ENCODE measurements at places on chromosomes 11 and 22.

DNA sequence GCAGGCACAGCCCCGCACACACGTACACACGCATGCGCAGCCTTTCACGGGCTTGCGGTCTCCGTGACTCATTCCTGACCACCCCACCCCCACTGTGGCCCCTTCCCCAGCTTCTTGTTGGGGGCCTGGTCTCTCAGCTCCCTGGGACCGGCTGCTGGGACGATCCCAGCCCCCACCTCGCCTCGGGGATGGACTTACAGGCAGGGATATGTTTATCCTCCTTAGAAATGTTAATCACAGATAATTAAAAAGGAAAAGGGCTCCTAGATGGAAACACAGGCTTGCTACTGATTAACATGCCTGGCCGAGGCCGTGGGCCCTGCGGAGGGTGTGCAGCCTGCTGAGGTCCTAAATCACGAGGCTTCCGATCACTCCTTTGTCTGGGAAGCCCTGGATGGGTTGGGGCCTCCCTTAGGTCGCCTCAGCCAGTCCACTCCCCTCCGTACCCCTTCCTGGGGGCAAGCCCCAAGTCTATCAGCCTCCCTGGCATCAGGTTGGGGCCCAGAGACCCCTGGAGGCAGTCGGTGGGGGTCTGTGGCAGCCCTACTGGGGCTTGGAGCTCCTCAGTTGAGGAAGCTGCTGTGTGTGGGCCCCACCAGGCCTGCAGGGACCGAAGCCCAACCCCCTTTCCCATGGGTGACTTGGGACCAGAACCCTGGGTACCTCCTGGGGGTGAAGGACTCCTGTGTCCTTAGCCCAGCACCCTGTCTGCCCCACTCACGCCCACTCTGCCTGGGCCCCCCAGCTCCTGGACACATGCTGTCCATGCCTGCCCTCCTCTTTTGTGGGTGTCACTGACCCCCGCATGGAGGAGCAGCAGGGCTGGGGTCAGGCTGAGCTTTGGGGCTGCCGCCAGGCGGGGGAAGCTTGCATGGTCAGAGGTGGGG lies 20.6 kb downstream of the TSPAN4 start:
- DNase-seq = no peak

DNA sequence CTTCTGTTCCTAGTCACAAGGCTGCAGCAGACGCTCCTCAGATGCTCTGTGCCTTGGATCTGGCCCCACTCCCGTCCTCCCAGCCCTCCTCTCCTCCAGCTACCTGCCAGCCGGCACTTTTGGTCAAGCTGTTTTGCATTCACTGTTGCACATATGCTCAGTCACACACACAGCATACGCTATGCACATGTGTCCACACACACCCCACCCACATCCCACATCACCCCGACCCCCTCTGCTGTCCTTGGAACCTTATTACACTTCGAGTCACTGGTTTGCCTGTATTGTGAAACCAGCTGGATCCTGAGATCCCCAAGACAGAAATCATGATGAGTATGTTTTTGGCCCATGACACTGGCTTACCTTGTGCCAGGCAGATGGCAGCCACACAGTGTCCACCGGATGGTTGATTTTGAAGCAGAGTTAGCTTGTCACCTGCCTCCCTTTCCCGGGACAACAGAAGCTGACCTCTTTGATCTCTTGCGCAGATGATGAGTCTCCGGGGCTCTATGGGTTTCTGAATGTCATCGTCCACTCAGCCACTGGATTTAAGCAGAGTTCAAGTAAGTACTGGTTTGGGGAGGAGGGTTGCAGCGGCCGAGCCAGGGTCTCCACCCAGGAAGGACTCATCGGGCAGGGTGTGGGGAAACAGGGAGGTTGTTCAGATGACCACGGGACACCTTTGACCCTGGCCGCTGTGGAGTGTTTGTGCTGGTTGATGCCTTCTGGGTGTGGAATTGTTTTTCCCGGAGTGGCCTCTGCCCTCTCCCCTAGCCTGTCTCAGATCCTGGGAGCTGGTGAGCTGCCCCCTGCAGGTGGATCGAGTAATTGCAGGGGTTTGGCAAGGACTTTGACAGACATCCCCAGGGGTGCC lies 109.8 kb downstream of the BCR start:
- peak; percentile 32 for DNase-seq

DNA sequence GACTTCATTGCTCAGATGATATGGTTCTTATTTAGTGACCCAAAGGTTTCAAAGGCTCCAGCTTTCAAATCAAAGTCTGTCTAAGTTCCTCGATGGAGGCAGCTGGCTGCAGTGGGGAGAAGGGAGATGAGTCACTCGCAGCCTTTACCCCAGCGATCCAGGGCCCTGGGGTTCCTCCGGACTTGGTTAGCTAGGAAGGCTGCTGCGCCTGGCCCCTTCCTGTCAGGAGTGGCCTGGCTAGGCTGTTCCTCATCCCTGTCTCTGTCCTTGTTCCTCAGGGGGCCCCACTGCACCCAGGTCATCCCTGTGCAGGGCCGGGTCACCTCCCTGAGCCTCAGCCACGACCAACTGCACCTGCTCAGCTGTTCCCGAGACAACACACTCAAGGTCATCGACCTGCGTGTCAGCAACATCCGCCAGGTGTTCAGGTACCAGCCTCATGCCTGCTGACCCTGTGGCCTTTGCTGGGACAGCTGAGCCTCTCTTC lies 13.9 kb downstream of the ATG16L2 start:
- no peak for DNase-seq

DNA sequence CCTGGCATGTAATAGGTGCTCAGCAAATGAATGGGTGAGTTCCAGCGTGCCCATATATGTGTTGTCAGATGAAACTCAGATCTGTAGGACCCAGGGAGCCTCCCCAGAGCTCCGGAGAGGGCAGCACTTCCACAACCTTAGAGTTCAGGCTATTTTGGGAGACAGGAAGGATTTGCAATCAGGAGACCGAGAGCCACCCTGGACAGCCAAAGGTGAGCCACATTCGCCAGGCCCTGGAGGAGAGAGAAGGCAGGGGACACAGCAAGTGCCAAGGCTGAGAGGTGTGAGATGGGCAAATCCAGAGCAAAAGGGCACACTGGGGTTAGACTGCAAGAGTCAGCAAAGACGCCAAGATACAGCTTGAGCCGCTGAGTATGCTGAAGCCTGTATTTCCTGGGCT lies 66.4 kb downstream of the CD82 start:
- no peak for DNase-seq

DNA sequence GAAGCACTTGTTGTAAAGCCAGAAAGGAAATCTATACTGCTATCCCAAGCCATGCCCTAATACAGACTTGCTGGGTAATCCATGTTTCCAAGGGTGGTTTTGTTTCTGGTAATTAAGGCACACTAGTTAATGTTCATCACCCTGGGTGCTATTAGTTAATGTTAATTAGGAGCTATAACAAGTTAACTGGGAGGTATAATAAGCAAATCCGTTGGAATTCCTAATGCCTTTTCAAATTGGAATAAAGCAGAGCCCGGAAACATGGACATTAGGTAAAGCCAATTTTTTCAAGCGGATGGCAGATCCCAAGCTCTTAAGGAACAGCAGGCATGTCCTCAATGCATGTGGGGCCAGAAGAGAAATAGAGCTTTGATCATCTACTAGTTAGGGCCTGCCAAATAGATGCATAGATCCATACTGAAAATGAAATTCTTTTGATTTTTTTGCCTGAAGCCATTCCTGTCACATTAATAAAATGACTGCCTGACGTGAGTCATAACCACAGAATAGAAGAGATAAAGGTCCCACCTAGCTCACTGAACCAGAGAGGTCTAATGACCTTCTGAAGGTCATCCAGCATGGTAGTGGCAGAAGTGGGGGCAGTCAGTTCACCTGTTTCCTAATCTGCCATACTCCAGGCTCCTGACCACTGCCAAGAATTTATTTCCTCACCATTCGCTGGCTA lies 28.5 kb upstream of the CCDC34 start:
- no peak for DNase-seq

DNA sequence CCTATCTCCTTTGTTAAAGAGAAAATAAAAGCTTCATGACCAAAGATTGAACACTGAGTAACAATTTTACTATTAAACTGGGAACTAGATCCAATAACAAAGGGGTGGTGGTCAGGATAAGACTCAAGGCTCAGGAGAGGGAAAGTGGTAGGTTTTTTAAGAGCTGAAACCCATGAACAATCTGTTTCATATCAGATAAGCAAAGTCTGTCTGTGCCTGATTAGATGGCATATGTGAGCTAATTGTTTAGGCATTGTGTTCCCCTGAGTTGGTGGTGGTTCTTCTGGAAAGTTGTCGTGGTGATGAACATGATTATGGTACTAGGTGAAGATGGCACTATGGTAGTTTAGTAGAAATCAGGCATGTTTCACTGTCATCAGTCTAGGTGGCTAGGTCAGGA lies 24.4 kb downstream of the USP47 start:
- DNase-seq = no peak

DNA sequence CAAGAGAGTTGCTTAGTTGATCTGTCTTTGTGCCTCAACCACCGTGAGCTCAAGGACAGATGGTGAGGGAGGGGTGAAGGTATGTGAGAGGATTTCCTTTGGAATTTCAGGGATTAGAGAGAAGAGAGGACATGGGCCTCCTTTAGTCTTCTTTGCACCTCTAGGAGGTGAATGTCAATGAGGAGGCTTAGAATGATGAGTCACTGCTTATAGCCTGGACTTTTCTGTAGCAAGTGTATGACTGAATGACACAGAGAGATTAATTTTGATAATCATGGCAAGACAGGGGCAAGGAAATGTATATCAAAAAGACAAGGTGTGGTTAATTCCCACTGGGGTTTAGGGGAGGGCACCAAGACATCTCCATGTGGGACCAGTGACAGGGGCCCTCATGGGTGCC lies 947.3 kb upstream of the TENM4 start:
- DNase-seq = no peak

GRCh38 chr11:131867457-131868257 lies 497.2 kb downstream of the NTM start:
- no peak for DNase-seq

DNA sequence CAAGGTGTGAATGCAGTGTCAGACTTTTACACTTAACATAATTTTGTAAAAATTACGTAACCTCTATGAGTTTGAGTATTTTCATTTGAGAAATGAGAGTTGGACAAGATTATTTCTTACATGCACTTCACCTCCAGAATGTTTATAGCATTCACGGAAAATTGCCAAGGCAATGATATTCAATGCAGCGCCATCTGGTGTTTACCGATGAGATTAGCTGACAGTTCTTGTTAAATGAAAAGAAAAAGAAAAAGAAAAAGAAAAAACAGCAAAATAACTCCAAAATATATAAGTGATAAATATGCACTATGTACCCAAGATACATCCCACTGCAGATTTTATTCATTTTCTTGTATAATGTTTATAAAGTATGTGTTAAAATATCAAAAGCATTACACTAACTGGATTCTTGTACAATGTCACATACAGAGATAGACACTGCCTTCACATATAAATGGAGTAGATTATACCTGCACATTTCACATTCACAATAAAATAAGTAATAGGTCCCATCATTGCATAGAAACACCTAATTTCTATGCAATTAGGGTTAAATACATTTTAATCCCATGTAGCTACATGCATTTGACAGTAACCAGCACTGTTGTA lies 976.3 kb upstream of the FAT3 start:
- DNase-seq = no peak

- no peak for DNase-seq
These were observed 137.4 kb downstream of the NAV2 start for GRCh38 chr11:19849947-19850593.

DNA sequence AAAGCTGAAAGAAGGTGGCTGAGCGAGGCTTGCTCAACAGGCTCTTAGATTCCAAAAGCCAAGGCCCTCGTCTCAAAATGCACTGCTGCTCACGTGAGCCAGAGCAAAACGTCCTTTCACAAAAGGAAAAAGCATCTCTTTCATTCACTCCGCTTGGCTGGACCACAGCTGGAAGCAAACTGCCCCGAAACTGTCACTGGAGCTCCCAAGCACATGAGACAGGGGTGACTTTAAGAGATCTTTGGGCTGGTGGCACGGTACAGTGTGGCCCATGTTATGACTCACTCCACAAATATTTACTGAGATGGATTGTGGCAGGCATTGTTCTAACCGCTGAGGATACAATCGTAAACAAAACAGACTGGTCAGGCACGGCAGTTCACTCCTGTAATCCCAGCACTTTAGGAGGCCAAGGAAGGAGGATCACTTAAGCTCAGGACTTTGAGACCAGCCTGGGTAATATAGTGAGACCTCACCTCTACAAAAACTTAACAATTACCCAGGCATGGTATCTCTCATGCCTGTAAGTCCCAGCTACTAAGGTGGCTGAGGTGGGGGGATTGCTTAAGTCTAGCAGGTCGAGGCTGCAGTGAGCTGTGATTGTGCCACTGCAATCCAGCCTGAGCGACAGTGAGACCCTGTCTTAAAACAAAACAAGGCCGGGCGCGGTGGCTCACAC lies 3.6 kb downstream of the PLA2G6 start:
- no peak for DNase-seq

DNA sequence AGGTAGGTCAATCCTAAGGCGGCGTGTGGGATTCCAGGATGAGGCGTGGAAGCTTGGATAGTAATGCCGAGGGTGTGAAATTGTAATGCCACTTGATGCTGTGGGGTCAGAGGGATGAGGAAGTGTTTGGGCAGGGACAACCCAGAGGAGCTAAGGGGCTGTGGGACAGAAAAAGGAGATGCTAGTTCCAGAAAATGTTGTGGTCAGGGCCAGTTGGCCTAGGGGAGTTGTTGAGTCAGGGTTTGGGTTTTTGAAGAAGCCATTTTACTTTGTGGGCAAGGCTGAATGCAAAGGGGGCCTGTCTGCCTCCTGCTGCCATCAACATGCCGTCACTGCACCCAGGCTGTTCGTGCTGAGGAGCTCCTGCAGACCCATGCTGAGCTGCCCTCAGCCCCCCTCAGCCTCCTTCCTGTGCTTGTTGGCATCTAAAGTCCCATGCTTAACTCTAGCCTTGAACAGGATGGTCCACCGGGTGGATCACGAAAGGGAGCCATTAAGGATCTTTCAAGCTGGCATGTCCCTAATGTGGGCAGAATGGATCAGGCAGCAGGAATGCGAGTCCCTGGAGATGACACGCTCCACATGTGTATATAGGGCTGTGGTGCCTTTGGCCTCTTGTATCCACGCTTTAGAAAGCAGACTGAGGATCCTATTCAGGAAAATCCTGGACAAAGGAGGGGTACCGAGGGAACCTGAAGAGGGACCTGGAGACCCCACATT lies 2.1 kb downstream of the C11orf16 start:
- DNase-seq = no peak

- DNase-seq = no peak
These were observed 8.6 kb downstream of the IGLL1 start for GRCh38 chr22:23571486-23571885.
